Fibroblast of the aortic adventitia (primary cell): ENCODE measurements at places on chromosomes 3 and 15.

DNA sequence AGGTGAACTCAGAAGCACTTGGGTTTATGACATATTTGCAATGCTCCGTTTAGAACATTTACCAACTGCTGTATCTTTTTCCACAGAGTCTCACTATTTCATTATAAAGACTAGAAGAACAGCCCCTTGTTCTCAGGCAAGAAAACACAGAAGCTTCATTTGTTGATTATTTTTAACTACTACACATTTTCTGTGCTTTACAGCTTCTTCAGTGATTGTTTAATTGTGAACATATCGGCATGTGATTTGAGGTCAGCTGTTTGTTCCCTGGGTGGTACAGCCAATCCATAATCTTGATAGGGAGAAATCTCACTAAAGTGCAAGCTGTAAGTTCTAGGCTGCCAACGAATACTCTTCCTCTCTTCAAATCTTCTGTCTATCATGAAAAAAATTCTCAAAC is 31.0 kb upstream of the DLG1 start:
- DNase-seq = no peak

DNA sequence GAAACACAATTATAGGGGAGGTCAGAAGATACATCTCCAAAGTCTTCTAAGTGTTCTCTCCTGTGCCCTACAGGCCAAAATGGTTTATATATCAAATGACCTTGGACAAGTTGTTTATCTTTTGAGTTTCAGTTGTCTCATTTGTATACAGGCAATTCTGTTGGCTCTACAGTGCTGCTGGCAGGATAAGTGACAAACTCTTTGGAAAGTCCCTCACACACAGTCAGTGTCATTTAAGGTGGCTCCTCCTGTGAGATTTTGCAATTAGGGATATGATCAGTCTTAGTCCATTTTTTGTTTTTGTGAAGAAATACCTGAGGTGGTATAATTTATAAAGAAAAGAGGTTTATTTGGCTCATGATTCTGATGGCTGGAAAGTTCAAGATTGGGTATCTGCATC is 1035.8 kb upstream of the CFAP20DC start:
- DNase-seq = no peak

GRCh38 chr3:61141227-61141626 is 110.0 kb downstream of the FHIT start:
- no peak for DNase-seq

DNA sequence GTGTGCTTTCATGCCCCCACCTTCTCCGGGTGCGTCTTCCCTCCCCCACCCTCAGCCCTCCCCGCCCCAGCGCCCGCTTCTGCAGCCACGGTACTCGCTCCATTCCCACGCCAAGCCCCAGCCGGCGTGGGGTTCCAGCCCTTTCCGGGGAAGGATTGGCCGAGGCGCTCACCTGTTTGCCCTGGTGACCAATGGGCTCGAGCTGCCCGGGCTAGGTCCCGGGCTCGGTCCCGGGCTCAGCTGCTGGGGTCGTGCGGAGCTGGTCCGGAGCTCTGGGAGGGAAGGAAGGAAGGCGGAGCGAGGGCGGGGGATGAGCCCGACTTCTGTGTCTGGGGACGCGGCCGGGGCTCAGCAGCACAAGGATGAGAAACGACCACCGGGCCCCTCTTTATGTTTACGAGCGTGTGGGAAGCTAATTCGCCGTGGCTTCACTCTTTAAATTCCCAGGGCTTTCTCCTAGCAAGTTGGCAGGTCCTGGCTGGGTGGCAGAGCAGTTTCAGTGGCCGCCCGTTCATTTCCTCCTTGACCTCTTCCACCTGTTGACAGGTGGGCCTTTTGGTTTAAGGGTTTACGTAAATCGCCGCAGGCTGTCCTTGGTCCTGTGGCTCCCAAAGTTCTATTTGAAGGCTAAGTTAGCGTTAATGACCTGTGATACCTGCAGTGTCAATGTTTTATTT is at the start of gene IGSF10:
TSS of gene IGSF10 (minus strand) at position 288 of the 677 bp plus-strand sequence. CDS start 2,352 bp downstream, outside the sequence.
- no peak for DNase-seq

DNA sequence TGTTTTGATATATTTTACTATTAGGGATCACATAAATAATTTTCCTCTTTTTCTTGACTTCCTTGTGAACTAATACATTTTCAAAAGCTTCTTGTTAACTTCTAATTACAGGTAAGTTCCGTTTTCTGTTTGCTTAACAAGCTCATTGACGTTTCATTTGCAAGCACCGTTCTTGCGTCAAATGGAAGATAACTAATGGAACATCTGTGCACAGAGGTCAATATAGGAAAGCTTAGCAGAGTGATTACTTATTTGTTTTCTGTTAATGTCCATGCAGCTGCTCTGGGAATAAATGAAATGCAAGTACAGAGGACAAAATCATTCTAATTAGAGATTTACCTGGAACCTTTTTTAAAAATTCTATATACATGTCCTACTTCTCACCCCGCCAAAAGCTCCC is 115.5 kb upstream of the C2CD4B start:
- no peak for DNase-seq

DNA sequence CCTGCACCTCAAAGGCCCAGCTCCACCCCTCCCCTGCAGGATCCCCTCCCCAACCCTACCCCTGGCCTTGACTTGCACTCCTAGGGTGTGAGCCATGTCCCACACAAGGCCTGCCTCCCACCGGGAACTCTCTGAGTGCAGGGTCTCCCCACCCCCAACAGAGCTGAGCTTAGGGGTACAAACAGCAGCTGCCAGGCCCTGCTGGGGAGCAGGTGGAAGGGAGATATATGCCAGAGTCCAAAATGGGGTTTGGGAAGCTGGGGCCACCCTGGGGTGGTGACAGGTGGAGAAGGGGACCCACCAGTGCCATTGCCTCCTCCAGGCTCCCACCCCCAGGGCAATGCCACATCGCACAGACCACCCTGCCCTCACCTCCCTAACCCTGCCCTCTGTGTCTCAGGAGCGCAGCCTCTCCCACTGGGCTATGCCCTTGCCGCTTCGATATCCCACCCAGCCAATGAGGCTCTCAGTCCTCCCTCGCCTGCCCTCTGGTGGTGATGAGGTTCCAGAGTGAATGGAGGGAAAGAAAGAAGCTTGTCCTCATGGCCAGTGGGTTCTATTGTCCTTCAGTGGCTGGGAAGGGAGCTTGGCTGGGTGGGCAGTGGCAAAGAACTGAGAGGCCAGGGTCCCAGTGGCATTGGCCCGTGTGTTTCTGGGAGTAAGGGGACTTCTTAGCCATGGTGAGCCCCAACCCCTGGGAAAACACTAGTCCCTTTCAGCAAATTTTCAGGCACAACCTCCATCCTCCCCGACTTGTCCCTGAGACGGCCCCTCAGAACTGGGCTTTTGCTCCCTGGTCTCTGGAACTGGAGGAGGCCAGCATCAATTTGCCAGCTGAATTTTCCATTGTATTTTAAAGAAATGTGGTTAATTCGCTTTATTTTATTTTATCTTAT is 46.8 kb downstream of the CYP11A1 start:
- peak; percentile 61 for DNase-seq
